RPMI7951 (cell line): ENCODE measurements at places on chromosomes 12 and 14. TPM values are rescaled to one million over a fixed set of nuclear protein-coding genes. Genes with fewer than 3 reads are reported as not detected.

DNA sequence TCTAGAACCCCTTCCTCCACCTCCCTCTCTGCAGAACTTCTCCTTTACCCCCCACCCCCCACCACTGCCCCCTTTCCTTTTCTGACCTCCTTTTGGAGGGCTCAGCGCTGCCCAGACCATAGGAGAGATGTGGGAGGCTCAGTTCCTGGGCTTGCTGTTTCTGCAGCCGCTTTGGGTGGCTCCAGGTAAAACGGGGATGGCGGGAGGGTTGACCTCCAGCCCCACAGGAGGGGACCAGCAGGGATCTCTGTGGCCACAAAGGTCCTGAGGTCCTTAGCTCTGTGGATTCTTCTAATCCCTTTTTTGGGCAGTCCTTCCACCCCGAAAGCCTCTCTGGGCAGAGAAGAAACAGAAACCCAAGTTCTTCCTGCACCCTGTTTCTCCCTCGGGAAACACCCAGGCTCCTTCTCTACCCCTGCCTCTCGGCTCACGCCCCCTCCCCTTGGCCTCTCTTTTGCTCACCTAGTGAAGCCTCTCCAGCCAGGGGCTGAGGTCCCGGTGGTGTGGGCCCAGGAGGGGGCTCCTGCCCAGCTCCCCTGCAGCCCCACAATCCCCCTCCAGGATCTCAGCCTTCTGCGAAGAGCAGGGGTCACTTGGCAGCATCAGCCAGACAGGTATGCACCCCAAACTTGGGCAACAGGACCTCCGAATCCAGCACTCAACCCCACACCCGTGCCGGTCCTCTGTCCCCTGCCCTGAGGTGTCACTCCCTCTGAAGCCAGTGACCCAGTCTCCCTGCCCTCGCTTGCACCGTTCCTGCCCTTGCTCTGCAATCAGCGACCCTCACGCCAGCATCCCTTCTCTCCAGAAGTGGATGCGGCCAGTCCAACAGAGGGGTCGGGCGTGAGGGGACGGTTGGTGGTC is 638 bp downstream of the LAG3 start:
- DNase-seq: no peak

DNA sequence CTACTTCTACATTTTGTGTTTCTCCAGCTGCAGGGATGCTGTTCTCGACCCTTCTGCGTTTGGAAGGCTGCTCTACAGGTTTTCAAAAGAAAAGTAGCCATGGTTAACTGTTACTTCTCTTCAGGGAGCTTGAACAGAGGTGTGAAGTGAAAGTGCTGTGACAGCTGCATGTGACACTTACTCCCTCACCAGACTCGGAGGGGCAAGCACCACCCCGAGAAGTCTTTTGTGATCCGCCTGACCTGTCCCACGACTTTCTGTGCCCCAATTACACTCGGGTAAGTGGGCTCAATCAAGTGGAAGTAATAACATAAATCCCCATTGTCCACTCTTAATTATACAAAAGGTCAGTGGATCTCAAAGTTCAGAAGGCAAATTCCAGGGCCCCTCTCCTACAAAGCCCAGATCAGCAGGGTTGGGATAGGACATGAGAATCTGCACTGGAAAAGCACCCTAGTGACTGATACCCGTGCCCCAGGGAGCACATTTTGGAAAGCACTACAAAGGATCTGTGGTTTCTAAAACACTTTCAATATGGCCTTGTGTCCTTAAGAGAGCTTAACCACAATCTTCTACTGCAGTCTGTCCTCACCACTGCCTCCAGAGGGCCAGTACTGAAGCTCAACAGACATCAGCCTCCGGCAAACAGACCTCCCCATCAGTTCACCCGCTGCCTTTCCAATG is 11.5 kb downstream of the FICD start:
- DNase-seq: peak; percentile 84

- DNase-seq: peak; percentile 57
These were observed 50.8 kb upstream of the ZFP36L1 start for GRCh38 chr14:68843471-68844209.

GRCh38 chr12:52579468-52580465 is 6.1 kb upstream of the KRT74 start:
- DNase-seq: no peak

DNA sequence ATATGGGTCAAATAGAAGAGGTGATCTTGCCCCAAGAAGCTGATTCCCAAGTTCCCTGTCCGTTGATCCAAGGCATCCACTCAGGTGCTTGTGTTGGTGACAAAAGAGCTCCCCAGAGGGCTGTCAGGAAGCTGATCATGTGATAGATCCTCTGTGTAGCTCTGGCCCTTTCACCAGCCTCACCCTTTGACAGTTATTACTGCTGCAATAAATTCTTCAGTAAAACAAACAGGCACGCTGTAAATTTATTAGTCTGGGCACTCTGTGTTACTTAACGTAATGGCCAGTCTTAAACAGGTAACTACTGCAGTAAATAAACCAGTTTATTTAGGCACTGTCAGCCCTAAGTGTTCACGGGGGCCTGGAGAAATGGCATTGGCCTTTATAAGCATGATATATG is 473.9 kb downstream of the BCL11B start:
- DNase-seq: no peak

DNA sequence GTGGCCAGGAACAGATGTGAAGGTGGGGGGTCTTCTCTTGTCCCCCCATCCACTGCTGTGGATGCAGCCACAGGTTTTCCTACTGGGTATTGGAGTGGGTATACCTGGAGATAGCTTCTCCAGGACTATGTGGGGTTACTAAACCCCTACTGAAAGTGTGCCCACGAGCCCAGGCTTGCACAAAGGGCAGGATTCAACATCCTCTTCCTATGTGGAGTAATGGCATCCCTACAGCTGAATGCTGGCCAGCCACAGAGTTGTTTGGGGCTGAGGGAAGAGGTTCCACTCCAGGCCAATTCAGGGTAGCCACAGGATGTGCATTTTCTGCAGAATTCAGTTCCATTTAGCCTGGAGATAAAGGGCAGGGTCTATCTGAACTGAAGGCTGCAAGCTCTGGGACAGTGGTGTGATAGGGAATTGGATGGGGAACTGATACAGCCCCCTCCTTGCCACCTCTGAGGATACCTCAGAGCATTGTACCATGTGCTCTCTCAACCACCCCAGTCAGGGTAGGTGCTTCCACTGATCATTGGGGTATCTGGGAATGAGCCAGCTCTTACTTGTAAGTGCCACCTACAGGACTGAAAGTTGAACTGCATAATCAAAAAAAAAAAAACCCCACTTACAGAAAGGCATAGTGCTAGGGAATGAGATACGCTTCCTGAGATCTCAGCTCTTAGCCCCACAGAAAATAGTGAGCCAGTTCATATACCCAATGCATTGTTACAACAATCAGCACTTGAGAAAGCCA is 187.1 kb downstream of the KITLG start:
- peak; percentile 66 for DNase-seq

- DNase-seq: no peak
These were observed 6.5 kb upstream of the ATP23 start for GRCh38 chr12:57934819-57935218.

DNA sequence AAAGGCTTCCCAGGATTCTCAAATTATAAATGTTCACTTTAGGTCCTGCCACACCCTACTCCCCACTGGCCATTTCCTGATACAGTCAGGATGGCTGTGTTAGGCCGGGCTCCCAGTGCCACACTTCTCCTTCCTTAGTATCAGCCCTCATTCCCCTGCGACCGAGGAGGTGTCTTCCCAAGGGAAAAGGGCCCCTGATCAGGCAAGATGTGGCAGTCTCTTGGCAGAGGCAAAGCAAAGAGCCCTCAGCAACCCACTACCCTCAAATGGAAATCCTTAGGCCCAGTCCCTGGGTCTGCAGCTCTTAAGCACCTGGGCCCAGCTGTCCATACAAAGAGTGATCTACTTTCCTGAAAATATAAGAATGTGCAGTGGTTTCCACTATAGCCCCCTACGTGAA is 96.5 kb upstream of the VASH1 start:
- DNase-seq: no peak

DNA sequence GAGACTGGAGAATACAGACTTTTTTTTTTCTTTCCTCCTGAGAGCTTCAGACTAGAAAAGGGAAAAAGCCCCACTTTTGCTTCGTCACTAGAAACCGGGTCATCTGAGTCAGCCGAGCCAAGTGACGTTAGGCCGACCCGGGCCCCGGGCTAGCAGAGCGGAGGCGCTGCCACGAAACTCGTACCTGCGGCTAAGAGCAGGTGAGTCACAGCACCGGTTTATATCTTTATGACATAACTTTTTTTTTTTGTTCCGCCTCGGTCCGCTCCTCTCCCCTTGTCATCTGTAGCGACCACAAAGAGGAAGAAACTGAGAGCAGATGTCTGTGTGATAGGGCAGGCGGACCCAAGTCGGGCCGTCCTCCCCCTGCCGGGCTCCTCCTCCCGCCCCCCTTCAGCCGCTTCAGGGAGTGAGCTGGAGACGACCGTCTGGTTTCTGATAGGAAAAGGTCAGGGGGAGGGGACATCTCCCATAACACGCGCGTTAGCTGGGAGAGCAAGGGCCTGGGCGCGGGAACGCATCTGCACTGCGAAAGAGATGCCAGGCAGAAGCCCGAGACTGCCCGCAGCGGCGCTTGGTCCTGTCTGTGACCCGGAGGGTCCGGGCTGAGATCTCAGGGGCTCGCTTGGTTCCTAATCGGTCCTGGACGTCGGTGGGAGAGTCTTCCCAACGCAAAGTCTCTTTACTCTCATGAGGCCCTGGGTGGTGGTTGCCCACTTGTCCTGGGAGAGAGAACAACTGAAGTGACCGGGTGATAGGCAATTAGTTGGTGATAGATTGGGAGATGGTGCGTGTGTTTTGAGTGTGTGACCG is 586 bp downstream of the TTC6 start:
- peak; percentile 3 for DNase-seq

DNA sequence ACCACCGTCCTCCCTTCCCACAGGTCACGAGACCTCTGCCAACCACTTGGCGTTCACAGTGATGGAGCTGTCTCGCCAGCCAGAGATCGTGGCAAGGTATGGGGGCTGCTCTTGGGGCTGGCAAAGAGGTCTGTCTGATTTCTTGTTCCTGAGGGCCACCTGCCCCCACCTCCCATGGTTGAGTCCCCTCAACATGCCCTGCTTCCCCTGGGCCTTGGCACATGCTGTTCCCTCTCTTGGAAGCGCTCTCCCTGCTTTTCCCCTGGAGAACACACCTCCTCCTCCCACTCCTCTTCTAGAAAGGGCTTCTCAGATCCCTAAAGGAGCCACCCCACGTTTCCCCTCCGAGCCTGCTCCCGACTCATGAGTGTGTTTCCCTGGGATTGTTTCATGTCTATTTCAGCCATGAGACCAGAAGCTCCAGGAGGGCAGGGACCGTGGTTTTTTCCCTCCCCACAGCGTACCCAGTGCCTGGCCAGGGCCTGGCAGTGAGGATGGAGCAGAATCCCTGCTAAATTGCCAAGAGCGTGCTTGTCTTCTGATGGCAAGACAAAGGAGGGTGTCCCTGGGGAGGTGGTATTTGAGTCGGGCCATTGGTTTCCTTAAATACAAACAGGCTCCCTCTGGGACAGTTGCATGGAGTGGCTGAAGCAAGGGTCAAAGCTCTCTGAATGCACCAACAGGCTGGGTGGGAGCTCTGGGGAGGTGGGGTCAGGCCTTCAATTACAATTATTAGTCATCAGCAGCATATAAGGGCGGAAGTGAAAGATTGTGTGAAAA is 34.1 kb downstream of the CYP46A1 start:
- no peak for DNase-seq

- DNase-seq: no peak
These were observed 77.8 kb downstream of the PPP2R5E start for GRCh38 chr14:63465347-63465746.

DNA sequence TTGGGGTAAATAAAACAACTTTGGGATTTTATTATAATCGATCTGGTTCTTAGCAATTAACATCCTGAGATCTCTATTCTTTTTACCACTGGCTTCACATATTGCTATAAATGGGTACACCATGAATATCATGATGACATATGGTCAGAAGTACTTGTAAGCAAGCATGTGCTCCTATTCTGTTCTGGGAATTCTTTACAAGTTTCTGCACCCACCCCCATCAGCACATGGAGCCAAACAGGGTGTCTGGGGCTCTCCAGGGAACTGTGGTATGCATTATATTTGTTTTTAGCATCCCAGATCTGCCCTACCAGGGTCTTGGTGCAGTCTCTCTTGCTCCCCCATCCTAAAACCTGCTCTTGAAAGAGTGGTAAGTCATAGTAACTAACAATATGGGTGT is 31.3 kb downstream of the DMAC2L start:
- no peak for DNase-seq

GRCh38 chr12:116922194-116922897 is 11.6 kb downstream of the FBXW8 start:
- no peak for DNase-seq

GRCh38 chr12:116534311-116535121 is 24.7 kb upstream of the MAP1LC3B2 start:
- no peak for DNase-seq

GRCh38 chr14:40028991-40029390 is 596.8 kb upstream of the FBXO33 start:
- DNase-seq: no peak

GRCh38 chr14:92274055-92274454 is 48.9 kb upstream of the SLC24A4 start:
- no peak for DNase-seq

DNA sequence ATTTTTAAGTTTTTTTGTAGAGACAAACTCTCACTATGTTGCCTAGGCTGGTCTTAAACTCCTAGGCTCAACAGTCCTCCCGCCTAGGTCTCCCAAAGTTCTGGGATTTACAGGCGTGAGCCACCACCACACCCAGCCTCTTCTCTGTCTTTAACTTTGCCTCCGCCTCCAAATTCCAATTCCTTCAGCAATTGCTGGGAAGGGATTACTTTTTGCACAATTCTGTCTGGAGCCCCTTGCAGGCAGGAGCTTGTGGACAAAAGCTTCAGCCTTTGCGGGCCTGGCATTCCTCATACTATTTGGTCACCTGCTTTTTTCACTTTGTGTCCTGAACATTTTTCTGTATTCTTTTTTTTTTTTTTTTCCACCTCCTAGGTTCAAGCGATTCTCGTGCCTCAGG is 26.0 kb downstream of the SH2B3 start:
- DNase-seq: no peak

- no peak for DNase-seq
These were observed 114.4 kb upstream of the EGLN3 start for GRCh38 chr14:34065236-34065635.

DNA sequence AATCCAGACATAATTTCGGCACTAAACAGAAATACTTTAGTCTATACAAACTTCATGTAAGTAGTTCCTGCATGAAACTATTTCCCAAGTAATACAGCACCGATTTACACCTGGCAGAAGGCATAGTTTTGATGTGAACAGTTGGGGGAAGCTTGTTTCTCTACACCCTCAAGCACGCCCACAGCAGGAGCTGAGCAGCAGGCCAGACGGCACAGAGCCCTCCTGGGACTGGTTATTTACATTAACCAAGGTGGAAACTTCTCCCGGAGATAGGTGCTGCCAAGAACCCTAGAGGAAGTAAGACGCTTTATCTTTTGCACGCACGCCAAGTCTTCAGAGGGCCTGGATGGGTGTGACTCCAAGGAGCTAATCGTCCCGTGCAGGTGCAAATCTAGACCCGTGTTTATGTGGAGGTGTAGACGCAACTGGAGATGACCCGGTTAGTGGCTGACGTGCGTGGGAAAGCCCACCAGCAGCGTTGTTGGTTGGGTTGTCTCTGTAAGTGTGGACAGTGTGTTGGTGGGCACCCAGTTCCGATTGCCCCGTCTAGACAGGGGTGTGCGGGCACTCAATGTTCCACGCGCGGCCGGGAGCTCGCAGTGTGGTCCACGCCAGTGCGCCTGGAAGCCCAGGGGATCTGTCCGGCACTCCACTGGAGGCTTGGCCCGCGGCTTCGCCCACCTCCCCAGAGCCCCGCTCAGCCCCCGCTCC is 767 bp upstream of the TCP11L2 start:
- peak; percentile 32 for DNase-seq

FAM216A gene
- 26.7 and 42.3 TPM in 2 replicates for total RNA-seq

PROX2 gene
- total RNA-seq: not detected in 2 replicates

USP44 gene
- not detected in 2 replicates for total RNA-seq

RDH12 gene
- not detected in 2 replicates for total RNA-seq

CRIP2 gene
- total RNA-seq: 120 and 146 TPM in 2 replicates

IL26 gene
- total RNA-seq: not detected in 2 replicates

FGF23 gene
- not detected in 2 replicates for total RNA-seq
